Amniotic epithelial cell (primary cell): ENCODE measurements at places on chromosomes 1 and 21.

- DNase-seq = no peak
These were observed 32.8 kb upstream of the IL19 start for GRCh38 chr1:206737729-206738201.

DNA sequence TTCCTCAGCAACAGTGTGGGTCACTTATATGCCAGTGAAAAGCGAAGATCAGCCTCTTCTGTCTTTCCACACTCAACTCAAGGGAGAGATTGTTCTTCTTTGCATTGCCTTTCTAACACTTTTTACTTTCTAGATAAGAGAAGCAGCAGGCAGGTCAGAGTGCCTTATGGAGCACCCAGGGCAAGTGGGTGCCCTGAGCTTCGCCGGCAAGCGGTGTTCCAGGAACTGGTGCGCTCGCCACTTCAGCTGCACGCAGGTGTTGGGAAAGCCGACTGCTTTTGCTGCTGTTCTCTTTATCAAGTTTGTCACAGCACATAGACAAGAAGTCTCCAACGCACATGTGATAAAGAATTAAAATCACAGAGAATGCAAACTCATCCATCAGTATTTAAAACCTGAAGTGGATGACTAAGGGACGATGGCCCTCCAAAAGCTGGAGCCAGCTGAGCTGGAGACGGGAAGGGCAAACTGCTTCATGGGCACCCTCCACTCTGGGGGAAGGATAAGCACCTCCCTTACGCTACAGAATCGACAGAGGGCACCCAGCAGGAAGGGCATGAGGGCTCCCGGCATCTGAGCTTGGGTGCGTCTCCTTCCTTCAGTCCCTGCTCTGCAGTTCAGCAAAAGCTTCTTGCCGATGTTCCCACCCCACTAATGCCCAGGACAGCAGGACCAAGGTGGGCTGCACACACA lies 20.7 kb downstream of the UBE2G2 start:
- DNase-seq = no peak

DNA sequence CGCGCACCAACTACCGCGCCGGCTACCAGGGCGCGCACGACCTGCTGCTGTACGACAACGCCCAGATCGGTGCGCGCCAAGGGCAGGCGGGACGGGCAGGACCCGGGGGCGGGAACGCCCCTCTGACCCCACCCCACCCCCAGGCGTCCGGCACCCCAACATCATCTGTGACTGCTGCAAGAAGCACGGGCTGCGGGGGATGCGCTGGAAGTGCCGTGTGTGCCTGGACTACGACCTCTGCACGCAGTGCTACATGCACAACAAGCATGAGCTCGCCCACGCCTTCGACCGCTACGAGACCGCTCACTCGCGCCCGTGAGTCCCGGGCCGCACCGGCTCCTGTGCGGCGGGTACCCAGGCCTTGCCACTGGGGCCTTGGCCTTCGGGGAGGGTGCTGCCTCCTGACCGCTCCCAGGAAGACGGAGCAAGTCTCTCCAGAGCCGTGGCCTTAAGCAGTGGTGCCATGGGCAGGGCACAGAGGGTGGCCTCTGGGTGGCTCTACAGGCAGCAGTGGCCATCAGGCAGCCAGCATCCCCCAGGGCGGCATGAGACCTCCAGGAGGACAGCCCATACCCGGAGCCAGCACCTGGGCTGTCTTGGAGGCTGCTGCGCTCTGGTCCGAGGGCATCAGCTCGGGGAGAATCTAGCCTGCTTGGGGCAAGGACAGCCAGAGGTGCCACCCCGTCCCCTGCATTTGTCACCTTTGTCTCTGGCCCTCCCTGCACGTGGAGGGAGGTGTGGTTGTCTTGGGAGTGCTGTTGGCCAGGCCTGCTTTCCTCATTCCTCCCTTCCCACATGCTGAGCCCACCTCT lies 8.1 kb upstream of the MMP23B start:
- no peak for DNase-seq

- no peak for DNase-seq
These were observed 13.1 kb downstream of the UTP11 start for GRCh38 chr1:38025664-38026063.

- DNase-seq = peak; percentile 1
These were observed 326.8 kb downstream of the PTPRU start for GRCh38 chr1:29563092-29563491.

DNA sequence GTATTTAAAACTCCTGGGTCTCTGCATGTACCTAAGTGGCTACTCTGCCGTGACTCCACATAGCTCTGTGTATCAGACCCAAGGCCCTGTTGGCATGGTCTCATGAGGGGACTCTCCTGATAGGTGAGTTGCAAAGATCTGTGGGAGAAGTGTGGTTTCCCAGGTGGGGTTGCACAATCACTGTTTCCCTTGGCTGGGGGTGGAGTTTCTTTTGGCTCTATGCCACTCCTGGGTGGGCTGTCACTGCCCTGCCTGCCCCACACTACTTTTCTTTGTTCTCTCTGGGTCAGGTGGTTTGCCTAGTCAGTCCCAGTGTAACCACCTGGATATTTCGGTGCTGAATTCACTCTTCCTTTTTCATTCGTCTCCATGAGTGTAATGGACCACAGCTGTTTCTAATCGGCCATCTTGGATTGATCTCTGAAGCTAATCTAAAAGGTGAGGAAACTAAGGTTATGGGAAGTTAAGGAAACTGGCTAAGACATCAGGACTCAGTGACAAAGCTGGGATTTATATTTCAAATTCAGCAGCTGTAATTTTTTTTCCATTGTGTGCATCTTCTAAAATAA lies 97.1 kb upstream of the CACYBP start:
- no peak for DNase-seq

DNA sequence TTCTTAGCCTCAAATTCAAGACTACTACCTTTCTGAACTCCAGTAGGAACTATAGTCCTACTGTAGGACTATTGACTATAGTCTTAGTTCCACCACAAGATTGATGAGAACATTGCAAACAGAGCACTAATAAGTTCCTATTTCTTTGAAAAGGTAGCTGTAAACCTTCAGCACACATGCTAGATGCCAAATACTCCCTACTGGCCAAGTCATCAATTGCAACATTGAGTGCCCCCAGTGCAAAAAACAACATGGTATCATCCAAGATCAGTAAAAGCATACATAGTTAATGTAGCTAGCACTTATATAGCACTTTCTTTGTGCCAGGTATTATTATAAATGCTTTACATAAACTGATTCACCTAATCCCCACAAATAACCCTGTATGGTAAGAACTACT lies 99.8 kb downstream of the MRPL39 start:
- DNase-seq = no peak

- DNase-seq = no peak
These were observed 34.7 kb downstream of the RGSL1 start for GRCh38 chr1:182484531-182485257.

DNA sequence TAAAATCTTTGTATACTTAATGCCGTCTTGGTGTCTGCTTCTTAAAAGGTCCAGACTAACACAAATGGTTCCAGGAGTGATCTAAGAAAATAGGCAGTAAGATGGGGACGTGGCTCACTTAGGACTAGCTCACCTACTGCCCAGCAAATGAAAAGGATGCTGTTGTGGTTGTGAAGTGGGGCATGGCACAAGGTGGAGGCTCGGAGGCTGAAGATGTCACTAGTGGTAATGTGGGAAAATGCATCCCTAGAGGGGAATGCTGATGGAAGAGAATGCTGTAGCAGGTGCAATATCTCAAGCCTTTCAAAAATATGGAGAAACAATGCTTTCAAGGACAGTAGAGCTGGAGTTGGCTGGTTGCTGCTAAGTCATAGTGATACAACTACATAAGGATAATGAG lies 11.3 kb upstream of the UCK2 start:
- no peak for DNase-seq

GRCh38 chr1:12172042-12172851 lies 5.5 kb downstream of the TNFRSF1B start:
- no peak for DNase-seq

GRCh38 chr1:3602375-3602774 lies 8.9 kb downstream of the MEGF6 start:
- no peak for DNase-seq

DNA sequence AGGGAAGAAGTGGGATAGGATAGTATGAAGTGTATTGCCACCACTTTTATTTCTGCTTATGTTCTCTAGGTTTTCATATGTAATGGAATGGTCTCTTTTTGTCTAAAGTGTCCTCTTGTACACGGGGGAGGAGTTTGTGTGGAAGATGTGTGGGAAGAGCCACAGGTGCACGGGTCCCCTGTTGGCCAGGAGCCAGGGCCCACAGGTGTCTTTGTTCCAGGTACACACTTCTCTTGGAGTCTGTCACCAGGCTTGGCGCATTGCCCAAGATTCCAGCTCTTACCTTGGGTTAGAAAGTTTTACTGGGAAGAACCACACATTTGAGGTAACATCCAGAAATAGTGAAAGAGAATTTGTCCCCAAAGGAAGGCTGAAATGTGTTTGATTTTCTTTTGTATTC lies 10.5 kb downstream of the TENT5C start:
- DNase-seq = no peak

GRCh38 chr1:168180148-168180524 lies 1.4 kb downstream of the TIPRL start:
- DNase-seq = no peak

DNA sequence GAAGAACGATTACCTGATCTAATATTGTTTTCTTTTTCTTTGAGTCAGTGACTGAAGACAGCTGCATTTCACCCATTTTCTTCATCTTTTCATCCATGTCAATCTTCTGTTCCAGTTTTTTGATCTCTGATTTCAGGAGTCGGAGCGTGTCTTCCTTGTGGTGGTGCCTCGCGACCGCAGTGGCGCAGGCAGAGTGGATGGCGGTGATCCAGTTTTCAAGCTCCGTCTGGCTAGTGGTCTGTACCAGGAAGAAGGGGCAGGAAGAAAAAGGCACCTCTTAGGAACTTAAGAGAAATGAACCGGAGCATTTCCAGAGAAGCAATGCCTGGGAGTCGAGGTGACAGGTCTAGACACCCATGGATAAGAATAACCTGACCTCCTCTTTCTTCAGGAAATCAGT lies 118.3 kb downstream of the TIAM1 start:
- no peak for DNase-seq

GRCh38 chr1:43797891-43798290 lies 90.6 kb downstream of the ST3GAL3 start:
- no peak for DNase-seq

DNA sequence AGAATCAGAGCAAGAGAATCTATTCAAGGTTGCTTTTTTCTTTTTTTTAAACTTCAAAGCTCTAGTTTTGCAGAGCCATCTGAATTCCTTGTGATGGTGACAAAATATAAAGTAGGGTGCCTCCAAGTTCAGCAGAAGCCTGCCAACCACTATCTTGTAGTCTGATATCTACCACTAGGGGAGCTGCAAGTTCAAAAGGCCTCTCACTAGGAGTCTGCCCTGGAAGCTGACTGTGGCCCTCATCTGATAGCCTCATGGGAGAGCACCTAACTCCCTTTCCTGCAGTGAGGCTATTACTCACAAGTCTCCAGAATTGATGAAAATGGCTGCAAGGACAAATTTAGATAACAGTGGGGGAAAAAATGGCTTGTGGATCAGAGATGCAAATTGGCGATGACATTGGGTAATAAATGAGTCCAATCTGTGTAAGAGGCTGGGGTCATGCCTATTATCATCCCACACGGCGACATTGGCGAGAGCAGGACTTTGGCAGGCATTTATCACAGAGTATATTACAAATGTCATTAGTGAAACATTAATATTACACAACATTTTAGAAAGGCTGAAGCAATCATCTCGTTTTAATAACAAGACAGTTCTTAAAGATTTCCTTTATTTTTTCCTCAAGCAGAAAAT lies 10.7 kb upstream of the ZP4 start:
- DNase-seq = no peak

- no peak for DNase-seq
These were observed 67.3 kb downstream of the VAV3 start for GRCh38 chr1:107897438-107898345.

GRCh38 chr1:111162488-111162880 lies 22.5 kb downstream of the CEPT1 start:
- DNase-seq = no peak

- no peak for DNase-seq
These were observed 35.0 kb downstream of the ARHGEF10L start for GRCh38 chr1:17574516-17574915.

GRCh38 chr1:47873337-47873736 lies 123.8 kb downstream of the TRABD2B start:
- DNase-seq = no peak

GRCh38 chr1:25668931-25669573 lies 52.5 kb downstream of the MAN1C1 start:
- DNase-seq = no peak

DNA sequence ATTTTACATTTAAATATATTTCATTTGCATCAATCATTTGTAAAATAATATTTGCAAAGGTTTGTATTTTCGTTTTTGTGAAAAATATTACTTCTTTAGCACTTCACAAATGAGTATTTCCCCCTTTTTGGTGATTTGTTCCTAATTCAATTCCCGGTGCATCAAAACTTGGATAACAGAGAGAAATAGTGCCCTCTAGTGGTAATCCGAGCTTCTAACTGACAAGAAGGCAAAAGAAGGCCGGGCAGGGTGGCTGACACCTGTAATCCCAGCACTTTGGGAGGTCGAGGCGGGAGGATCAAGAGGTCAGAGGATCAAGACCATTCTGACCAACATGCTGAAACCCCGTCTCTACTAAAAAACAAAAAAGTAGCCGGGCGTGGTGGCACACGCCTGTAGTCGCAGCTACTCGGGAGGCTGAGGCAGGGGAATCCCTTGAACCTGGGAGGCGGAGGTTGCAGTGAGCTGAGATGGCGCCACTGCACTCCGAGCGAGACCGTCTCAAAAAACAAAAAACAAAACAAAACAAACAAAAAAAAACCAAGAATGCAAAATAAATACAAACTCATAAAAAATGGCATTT lies 137.7 kb downstream of the COL11A1 start:
- DNase-seq = peak; percentile 67

DNA sequence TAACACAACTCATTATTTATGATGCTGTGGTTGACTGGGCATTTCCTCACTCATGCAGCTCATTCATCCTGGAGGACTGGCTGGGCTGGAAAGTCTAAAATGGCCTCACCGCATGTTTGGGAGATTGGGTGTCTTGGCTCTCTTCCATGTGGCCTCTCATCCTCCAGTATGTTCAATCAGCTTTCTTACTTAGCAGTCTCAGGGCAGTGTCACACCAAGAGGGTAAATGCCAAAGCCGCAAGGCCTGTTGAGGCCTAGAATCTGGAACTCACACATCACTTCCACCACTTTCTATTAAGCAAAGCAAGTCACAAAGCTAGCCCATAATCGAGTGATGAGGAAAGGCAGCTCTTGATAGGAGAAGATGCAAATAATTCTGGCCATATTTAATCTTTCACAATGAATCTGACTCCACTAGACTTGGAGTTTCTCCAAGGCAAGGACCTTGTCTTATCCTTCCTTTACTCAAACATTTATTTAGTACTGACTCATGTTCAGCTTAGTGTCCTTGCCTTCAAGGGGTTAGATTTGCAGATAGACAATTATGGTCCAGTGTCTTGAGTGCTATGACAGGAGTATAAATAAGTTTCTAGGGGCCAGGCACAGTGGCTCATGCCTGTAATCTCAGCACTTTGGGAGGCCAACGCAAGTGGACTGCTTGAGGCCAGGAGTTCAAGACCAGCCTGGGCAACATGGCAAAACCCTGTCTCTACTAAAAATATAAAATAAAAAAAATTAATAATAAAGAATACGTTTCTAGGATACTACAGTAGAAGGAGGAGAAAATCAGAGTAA lies 45.1 kb downstream of the TMEM53 start:
- peak; percentile 94 for DNase-seq

GRCh38 chr21:37055271-37055855 lies 17.5 kb downstream of the PIGP start:
- no peak for DNase-seq
